ENCODE measurements at places on chromosomes 4 and X.

GRCh38 chr4:146638786-146639505, at the start of gene POU4F2:
Gene POU4F2 (plus strand): TSS chr4:146638893. CDS start chr4:146639141, 248 bp downstream.
- no peak for DNase-seq

- DNase-seq, result no peak
These were observed 94.8 kb upstream of the CENPE start for GRCh38 chr4:103292959-103293358.

DNA sequence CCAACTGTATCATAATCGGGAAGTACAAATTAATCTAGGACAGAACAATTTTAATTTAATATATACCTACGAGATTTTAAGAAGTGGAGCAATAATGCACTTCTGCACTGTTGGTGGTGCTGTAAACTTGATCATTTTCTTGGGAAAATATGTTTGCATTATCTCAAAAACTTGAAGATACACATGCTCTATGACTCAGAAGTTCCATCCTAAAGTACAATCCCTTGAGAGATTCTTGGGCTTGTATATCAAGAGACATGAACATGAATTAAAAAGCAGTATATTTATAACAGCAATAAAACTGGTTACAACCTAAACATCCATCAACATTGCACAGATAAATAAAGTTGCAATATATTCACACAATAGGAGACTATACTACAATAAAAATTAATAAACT, 168.8 kb downstream of the CLCN4 start:
- no peak for DNase-seq

- no peak for DNase-seq
These were observed 284.7 kb downstream of the EVC2 start for GRCh38 chr4:5423670-5424069.

GRCh38 chrX:41666251-41666650, 22.5 kb upstream of the GPR34 start:
- no peak for DNase-seq

- no peak for DNase-seq
These were observed 199.7 kb downstream of the CRLF2 start for GRCh38 chrX:1012678-1013300.

DNA sequence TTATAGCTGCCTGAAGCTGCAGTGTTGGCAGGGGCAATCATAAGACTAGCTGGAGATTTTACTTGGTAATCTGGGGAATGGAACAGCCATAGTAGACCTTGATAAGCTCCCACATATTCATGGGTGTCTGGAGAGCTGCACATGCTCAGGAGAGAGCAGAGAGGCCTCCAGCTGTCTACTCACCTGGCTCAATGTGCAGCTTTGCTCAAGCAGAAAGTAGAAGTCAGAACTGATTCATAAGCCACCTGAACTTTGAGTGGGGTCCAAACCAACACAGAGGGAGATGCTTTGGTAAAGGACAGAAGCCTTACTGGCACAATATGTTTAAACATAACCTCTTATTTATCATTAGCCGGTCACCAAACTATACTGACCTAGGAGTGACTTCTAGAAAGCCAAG, 54.4 kb downstream of the KDM6A start:
- no peak for DNase-seq

GRCh38 chr4:38205261-38205660, 245.1 kb downstream of the PTTG2 start:
- DNase-seq, result no peak

DNA sequence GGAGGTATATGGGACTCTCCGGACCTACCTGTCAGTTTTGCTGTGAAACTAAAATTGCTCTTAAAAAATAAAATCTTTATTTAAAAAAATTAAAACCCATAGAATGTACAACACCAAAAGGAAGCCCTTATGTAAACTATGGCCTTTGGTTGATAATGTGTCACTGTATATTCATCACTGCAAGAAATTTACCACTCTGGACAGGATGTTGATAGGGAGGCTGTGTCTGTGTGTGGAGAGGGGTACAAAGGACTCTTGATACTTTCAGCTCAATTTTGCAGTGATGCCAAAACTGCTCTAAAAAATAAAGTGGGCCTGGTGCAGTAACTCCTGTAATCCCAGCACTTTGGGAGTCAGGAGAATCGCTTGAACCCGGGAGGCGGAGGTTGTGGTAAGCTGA, 2.9 kb upstream of the ZMYM3 start:
- no peak for DNase-seq

DNA sequence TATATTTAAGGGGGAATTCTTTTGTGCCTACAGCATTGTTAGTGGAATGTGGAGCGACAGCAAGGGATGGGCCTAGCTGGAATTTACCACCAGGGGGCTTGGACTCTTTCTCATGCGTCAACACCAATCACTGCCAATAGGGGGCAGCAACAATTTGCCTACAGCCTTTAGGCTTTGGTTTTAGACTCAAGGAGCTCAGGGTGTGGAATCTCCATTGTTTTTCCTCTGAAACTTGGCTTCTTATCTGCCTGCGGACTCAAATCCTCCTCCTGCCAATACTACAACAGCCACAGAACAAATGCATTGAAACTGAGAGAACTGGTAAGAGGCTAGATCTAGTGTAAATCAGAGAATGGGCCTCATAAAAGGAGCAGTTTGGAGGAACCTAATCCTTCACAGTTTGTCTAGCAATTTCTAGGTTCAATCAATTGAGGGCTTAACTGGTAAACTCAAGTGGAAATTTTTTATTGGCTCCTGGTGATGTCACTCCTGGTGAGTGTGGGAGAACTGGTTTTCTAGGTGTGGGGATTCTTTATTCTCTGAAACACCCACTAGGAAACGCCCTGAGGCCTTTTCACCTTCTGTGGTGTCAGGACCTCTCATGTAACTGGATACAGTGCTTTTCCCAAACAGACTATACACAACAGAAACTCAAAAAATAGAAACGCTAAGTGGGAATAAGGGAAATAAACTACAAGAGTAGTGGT, 27.9 kb upstream of the TMSB4X start:
- peak; percentile 37 for DNase-seq

DNA sequence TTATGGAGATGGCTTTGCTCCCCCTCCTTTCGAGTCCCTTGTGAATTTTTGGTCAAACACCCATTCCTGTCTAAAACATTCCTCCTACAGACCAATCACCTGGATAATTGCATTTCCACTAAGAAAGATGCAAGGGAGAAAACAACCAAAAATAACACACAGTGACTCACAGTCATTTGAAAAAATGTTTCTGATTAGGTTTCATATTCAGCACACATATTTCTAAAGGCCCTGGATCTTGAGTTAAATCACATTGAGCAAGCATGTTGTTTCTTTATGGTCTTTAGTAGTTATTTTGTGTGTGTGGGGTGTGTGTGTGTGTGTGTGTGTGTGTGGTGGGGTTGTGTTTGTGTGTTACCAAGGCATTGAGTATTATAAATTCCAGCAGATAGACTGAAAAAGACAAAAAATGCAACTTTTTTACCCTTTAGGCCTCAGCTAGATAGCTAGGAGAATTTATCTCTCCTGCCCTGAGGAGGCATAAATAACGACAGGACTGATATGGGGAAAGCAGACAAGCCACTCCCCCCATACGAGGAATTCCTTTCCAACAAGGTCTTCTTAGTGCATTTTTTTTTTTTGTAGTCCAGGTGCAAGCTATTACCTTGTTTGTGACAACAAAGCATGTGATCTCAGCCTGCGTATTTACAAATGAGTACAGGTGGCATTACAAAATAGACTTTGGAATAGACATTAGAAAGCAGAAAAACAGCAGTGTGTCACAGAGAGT, 265.4 kb upstream of the ADGRL3 start:
- no peak for DNase-seq

GRCh38 chr4:173930329-173930967, 353.0 kb downstream of the FBXO8 start:
- DNase-seq, result no peak

DNA sequence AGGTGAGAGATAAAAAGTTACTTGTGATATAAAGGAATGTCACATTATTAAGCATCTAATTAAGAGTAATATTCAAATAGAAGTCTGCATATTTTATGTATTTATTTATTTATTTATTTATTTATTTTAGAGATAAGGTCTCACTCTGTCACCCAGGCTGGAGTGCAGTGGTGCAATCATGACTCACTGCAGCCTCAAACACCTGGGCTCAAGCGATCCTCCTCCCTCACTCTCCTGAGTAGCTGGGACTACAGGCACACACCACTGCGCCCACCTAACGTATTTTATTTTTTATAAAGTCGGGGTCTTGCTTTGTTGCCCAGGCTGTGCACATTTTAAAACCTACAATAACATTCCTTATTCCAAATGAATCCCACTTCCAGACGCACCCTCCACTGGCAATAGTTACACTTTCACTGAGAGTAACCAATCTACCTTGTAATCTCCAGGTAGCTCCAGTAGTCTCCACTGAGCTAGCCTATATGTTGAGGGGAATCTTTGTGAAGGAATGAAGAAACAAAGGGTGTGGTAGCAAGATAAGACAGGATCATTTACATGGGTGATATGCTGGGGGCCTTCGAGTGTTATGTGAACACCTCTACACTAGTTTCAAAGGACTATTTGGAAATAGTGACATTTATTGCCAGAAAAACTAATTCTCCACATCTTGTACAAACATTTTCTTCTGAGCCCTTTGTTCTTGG, 11.9 kb downstream of the SH3D19 start:
- DNase-seq, result no peak

DNA sequence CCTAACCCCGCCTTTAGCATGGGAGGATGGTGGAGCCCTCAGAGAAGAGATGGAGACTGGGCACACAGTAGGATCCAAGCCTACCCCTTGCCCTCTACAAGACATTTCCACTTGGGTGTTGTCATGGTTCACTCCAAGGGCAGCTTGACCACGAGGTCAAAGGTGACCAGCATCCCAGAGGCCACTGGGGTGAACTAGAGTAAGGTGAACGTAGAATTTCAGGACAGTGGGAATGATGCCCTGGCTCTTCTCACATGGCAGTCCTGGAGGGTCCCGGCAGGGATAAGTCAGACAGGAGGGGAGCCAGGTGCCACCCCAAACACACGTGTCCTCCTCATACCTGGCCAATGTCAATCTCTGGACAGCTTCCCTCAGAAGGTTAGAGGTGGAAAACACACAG, 274.2 kb upstream of the AGTR2 start:
- no peak for DNase-seq

GRCh38 chr4:113212613-113213012, 163.2 kb downstream of the ANK2 start:
- no peak for DNase-seq

DNA sequence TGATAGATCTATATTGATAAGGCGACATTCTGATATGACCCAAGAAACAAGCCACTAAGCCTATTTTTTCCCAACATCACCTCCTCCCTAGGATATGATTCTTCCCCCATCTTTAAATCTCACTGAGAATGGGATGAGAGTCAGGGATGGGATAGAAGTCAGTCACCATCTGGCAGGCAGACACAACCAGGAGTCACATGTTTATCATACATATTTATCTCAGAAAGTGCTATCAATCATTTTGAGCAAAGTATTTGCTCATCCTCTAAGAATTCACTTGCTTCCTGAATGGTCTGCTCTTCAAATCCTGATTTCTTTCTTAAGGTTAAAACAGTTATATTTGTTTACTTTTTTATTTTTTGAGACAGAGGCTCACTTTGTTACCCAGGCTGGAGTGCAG, 20.3 kb downstream of the DNAAF6 start:
- no peak for DNase-seq

DNA sequence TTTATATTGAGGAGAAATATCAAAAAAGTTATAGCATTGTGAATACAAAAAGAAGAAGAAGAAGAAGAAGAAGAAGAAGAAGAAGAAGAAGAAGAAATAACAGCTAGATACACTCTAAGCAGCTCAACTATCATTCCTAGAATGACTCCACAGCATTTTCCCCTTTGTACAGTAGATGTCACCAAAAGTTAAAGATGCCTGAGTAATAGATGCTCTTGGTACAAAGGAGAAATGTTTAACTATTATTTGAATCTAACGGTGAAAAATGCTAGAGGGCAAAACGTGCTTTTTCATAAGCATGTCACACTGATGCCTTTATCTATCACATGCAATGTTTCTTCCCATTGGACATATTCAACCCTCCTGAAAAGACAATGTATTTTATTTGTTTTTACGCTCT, 178.4 kb upstream of the GPRIN3 start:
- no peak for DNase-seq

- DNase-seq, result no peak
These were observed 7.3 kb upstream of the JAKMIP1 start for GRCh38 chr4:6207602-6208001.

- DNase-seq, result no peak
These were observed 8.1 kb upstream of the LINC00632 start for GRCh38 chrX:140701480-140701879.

GRCh38 chr4:145881576-145881975, 57.0 kb downstream of the ZNF827 start:
- no peak for DNase-seq

DNA sequence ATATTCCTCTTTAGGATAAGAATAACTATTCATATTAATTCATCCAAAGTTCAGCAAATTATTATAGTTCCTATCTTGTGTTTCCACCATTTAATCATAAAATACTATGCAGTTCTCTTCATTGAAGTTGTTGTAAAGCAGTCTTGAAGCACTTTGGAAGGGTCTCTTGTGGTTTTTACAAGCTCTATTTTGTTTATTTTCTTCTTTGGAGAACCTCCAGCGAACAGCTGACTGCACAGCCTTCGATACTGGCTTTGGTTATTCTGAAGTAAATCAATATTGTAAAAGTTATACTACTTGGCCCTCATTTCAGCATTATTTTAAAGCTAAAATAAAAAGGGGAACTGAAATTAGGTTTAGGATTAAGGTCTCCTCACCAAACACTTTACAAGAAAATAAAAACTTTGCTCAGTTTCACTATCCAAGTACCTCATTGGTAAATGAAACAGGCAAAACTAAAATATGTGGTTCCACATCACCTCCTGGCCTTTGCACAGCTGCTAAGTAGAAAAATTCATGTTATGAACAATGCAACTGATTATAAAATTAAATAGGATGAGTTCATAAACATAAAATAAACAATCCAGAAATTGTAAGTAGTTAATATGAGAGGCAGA, 1629.2 kb upstream of the ADGRL3 start:
- DNase-seq, result no peak

DNA sequence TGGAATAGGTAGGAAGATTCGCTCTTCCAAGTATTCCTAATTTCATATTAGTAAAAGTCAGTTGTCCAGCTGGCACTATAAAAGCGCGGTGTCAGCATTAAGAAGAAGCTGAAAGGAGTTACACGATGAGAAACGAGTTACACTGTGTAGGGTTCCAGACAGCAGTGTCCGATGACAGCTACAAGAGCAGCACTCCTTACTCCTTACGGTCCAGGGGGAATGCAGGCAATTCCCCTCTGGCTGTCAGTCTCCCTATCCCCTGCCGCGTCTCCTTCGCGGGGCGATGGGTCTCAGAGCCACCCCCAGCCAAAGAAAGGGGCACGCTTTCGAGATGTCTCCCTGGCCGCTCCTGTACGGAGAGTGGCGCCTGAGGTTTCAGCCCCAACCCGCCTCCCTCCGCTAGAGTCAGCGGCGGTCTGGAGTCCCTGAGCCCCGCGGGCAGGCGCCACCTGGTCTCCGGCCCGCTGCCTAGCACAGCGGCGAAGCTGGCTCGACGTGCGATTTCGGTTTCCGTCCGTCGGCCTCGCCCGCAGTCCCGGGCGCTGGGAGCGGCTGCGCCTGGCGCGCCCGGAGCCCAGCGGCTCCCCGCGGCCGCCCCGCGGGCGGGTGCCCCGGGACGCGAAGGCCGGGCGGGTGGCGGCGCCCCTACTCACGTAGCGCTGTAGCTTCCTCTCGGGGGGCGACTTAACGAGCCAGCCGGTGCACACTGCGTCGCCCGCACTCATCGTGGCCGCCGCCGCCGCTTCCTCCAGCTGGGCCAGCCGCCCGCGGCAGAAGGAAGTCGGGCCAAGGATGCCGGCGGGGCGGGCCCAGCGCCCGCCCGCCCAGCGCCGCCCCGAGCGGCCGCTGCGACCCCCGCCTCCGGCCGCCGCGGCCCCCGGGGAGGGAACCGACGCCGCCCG, at the start of gene GAB3:
GAB3 (minus strand) TSS at position 777 of the 902 bp plus-strand sequence; CDS start at position 725, 52 bp downstream.
- peak; percentile 21 for DNase-seq

All from GF-D8 (cell line).